ENCODE measurements at places on chromosomes 11 and 22.

- no peak for DNase-seq
Measured at GRCh38 chr22:38953577-38954413, 3.6 kb upstream of the APOBEC3A start.

GRCh38 chr22:38230108-38230825 lies 28.5 kb downstream of the MAFF start:
- DNase-seq = peak; percentile 18

DNA sequence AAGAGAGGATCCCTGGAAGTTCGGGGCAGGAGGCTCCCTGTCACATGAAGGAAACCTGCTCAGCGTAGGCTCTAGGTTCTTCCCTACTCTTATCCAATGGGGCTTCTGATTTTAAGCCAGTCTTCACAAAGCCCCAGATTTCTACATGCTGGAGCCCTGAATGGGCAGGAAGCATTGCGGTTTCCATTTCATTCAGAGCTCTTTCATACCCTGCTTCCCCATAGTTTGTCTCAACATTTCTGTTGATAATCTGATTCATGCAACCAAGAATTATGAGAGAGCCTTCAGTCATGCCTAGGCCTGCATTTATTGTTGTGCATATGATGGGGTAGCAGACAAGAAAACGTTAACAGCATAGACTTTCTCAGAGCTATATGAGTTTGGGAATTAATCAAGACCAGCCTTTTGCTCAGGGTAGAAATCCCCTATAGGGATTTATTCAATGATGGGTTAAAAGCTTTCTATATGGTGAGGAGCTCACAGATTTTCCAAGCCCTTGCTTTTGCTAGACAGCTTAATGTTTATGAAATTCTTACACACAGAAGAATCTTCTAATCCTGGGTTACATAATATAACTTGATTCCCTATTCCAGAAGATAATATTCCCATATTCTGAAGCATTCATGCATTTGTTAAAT lies 15.9 kb downstream of the OR51B4 start:
- no peak for DNase-seq

- DNase-seq = peak; percentile 50
Measured at GRCh38 chr11:12287009-12287373, 90.4 kb upstream of the PARVA start.

DNA sequence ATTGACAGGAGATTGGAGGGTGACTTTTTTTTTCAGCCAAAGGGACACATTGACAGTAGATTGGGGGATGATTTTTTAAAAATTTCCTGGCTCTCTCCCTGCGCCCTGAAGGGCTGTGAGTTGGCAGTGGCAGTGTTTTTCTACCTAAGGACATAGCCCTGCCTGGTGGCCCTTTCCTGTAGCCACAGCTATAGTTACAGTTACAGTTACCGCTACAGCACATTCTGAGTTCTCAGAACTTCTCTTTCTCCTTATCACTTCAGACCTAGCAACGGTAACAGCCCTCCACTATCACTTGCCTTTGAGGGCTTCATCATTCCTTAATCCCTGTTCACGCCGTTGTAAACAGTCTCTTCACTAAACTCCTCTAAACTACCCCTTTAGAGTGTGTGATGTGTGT lies 684 bp downstream of the MRGPRX2 start:
- DNase-seq = no peak

DNA sequence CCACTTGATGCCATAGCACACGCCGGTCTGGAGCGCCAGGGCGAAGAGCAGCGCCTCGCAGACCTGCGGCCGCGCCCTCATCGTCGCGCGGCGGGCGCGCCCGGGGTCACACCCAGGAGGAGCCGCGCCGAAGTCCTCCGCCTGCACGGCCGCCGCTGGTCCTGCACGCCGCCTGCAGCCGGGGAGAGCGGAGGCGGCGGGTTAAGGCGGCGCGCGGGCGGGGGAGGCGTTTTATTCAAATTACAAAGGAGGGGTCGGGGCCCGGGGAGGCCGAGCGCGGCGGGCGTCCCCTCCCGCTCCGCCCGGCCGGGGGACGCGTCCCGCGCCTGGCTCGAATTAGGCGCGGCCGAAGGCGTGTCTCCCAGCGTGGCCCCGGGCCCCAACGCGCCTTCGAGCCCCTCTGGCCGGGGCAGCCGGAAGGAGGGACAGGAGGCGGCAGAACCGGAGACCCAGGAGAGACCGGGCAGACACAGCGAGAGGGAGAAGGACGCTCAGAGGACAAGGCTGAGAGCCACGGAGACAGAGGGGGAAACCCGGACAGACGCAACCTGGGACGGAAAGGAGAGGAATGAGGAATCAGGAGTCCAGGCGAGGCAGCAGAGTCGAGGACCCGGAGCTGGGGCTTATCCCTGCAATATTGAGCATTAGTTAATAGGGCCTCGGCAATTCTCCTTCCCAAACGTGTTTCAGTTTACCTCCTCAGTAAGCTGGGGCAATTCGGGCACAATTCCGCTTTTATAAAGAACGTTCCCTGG lies at the start of gene WNT11:
TSS of gene WNT11 (minus strand) at position 176 of the 755 bp plus-strand sequence. CDS start at position 81, 95 bp downstream.
- DNase-seq = no peak

- DNase-seq = no peak
Measured at GRCh38 chr22:49976439-49977175, 16.0 kb downstream of the PIM3 start.

- peak; percentile 71 for DNase-seq
Measured at GRCh38 chr11:120334894-120335462, 1.2 kb upstream of the ARHGEF12 start.

GRCh38 chr11:15202626-15203025 lies 87.9 kb downstream of the INSC start:
- no peak for DNase-seq

DNA sequence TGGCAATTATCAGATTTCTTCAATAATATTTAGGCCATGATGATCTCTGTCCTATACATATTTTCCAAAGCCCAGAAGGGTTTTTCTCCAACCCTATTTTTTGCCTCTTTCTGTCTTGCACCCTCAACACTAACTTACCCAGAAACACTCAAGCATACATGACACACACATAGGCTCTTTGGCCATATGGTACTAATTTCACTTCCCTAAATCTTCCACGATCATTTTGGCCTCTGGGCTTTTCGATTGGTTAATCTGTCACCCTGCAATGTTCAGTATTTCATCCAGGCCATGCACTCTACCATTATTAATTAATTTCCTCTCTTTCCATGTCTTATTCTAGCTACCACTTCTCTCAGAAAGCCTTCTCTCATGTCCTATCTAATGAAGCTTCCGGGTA lies 59.8 kb downstream of the LUZP2 start:
- DNase-seq = no peak

- no peak for DNase-seq
Measured at GRCh38 chr11:108558222-108558621, 35.3 kb downstream of the EXPH5 start.

GRCh38 chr22:19970479-19971275 lies 29.1 kb upstream of the TXNRD2 start:
- DNase-seq = no peak

DNA sequence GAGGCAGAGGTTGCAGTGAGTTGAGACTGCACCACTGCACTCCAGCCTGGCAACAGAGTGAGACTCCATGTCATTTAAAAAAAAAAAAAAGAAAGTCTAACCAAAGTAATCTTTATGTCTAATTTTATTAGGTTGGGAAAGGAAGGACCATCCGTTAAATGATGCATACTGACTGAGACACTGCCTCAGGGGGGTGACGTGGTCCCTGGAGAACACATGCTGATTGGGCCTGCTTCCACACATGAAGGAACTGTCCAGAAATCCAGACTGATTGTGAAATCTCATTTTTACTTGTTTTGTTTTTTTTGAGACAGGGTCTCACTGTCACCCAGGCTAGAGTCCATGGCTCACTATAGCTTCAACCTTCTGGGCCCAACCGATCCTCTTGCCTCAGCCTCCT lies 5.5 kb downstream of the SF3A1 start:
- no peak for DNase-seq

DNA sequence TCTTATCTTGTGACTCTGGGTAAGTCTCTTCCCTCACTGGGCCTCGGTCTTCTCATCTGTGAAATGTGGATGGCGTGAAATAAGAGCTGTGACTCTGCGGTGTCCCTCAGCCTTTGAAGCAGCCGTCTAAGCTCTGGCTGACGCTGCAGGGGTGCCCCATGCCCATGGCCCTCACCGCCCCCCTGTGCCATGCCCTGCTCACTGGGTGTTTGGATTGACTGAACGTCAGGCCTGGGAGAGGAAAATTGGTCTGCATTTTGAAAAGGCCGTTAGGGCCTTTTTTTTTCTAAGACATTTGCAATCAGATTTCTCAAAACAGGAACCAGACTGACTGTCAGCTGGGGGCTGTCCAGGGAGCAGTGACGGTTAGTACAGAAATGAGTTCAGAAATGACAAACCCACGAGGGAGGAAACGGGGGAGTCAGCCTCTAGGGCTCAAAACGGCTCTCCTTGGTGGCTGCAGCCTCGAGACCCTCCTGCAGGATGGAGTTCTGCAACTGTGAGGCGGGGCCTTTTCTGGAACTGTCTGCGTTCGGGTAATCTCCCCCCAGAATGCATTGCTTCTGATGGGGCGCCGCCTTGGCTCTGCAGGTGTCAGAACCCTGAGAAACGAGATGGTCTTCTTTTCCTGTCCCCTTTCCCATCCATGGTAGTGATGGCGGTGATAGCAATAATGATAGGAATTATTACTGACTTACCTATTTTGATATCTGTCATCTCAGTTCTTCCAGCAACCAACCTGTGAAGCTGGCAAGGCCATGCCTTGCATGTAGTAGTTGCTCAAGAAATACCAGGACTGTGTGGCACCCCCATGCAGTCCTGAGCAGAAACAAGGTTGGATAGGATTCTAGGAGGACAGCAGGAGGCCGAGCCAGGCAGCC lies 2.0 kb downstream of the GRK2 start:
- DNase-seq = no peak

DNA sequence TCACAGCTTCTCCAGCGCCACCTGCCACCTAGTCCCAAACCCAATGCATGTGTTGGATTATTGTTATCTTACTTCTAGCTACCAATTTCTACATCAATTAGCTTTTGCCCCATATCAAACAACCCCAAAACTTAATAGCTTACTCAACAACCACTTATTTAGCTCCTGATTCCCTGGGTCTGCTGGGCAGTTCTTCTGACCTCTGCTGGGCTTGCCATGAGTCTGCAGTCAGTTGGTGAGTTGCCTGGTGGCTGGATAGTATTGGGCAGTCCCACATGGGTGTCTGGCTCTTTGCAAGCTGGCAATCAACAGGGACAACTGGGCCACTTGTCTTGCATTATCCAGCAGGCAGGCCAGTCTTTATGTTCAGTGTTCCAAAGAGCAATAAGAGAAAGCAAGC lies 13.6 kb upstream of the MS4A15 start:
- DNase-seq = no peak

- DNase-seq = no peak
Measured at GRCh38 chr11:59708537-59708936, 5.1 kb downstream of the OR10V1 start.

GRCh38 chr11:12677131-12677530 lies 2.9 kb downstream of the TEAD1 start:
- no peak for DNase-seq

DNA sequence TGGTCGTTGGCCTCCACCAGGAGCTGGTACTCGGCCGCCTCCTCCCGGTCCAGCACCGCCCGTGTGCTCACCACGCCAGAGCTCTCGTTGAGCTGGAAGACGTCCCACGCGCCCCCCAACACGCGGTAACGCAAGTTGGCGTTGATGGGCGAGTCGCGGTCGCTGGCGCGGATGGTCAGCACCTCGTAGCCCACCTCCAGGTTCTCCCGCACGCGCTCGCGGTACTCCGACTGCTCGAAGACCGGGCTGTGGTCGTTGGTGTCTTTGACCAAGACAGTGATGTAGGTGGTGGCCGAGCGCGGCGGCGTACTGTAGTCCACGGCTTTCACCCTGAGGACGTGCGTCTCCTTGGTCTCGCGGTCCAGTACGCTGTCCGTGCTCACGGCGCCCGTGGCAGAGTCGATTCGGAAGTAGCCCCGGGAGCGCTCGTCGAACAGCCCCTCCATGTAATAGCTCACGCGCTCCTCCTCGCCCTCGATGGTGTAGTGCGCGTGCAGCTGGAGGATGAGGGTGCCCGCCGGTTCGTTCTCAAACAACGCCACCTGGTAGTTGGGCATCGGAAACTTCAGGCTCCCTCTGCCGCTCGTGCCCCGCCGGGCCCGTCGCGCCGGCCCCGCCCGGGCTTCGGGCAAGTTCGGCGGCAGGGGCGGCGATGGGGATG lies 1.4 kb downstream of the CELSR1 start:
- no peak for DNase-seq

GRCh38 chr22:44963832-44964721 lies 45.7 kb downstream of the PHF21B start:
- DNase-seq = no peak

DNA sequence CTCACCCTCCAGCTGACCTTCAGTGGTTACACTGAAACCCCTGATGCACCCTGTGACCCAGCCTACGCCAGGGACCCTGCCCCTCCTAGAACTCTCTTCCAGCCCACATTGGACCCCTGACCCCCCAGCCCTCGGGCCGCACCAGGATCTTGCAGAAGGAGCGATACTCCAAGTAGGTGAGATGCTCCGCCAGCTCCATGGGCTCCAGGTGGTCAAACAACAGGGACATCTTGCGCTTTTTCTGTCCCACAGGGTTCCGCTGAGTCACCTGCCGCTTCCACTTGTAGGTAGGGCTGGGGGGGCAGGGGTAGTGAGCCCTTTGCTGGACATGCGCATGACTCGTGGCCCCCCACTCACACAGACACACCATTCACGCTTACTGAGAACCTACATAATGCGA lies 4.1 kb downstream of the RASGRP2 start:
- no peak for DNase-seq

- no peak for DNase-seq
Measured at GRCh38 chr22:46967445-46968358, 205.3 kb downstream of the TBC1D22A start.

DNA sequence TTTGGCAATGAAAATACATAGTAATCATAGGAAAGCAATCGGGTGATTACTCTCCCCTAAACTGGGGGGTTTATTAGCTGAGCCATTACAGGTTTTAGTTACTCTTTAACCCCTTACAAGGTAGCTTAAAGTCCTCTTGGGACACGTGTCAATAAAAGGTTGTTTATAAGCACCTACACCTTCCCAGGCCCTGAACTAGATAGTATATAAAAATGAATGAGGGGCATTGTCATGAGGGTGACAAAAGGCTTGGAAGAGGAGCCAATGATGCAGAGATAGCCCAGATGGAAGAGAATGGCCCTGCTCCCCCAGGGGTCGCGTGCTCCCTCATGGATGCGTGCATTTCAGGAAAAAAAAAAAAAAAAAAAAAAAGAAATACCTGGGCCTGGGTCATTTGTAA lies 276.9 kb downstream of the TBC1D22A start:
- no peak for DNase-seq

GRCh38 chr11:17183836-17184235 lies 23.9 kb downstream of the PIK3C2A start:
- no peak for DNase-seq

- no peak for DNase-seq
Measured at GRCh38 chr11:47523490-47524225, 29.3 kb downstream of the CELF1 start.

- no peak for DNase-seq
Measured at GRCh38 chr11:114134870-114135269, 75.4 kb downstream of the ZBTB16 start.

- no peak for DNase-seq
Measured at GRCh38 chr11:86719781-86720463, 47.5 kb upstream of the ME3 start.
